ENCODE measurements at places on chromosomes 5 and 9. TPM values are rescaled to one million over a fixed set of nuclear protein-coding genes. Genes with fewer than 3 reads are reported as not detected.

LCNL1 gene
- total RNA-seq, result 86.3 TPM

DNA sequence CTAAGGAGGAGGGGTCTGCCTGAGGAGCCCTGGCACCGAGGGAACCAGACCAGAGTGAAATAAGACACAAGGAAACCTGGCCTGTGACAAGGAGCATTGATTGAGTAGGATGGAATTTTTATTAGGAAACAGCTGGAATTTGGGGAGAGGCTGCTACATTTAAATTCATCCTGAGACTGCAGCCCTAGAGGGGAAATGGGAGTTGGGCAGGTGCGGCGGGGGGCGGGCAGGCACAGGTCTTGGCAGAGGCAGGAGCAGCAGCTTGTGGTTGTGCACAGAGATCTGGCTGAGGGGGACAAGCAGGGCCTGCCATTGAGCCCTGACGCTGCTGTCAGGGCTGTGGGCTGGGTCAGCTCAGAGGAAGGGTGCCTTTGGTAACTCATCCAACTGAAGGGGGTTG lies 71.6 kb downstream of the PCDH1 start:
- no peak for DNase-seq
- H3K4me3 ChIP-seq, result no peak overlapping the region
- H3K27me3 ChIP-seq, result peaks cover 6% of the 10 kb centered on the region
- H3K4me1 ChIP-seq, result no peaks in the 10 kb centered on the region
- H3K27ac ChIP-seq, result no peak overlapping the region
- no peaks in the 10 kb centered on the region for H3K36me3 ChIP-seq

DNA sequence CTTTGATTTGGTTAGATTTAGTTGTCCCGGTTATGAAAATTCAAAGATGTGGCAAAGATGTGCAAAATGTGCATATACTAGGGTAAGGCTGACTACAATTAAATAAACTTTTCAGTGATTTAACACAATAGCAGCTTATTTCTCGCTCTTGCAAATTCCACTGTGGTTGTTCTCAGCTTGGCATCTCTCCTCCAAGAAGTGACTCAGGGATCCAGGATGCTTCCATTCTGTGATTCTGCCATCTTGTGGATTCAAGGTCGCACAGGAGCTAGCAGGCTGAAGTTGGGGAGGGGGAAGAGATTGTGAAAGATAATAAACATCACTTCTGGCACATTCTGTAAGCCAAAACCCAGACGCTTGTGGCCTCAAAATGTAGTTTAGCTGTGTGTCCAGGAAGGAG lies 60.1 kb upstream of the TGFBR1 start:
- H3K36me3 ChIP-seq, result no peaks in the 10 kb centered on the region
- no peaks in the 10 kb centered on the region for H3K27me3 ChIP-seq
- no peak overlapping the region for H3K27ac ChIP-seq
- no peak overlapping the region for H3K4me3 ChIP-seq

- no peaks in the 10 kb centered on the region for H3K36me3 ChIP-seq
- H3K4me3 ChIP-seq, result no peak overlapping the region
- no peak overlapping the region for H3K27ac ChIP-seq
- no peaks in the 10 kb centered on the region for H3K4me1 ChIP-seq
- no peaks in the 10 kb centered on the region for H3K27me3 ChIP-seq
Observed at GRCh38 chr9:21455320-21455719, 15.1 kb downstream of the IFNA1 start.

DIPK1B gene
- 5.4 TPM for total RNA-seq

TMC1 gene
- total RNA-seq, result 0.30 TPM

DNA sequence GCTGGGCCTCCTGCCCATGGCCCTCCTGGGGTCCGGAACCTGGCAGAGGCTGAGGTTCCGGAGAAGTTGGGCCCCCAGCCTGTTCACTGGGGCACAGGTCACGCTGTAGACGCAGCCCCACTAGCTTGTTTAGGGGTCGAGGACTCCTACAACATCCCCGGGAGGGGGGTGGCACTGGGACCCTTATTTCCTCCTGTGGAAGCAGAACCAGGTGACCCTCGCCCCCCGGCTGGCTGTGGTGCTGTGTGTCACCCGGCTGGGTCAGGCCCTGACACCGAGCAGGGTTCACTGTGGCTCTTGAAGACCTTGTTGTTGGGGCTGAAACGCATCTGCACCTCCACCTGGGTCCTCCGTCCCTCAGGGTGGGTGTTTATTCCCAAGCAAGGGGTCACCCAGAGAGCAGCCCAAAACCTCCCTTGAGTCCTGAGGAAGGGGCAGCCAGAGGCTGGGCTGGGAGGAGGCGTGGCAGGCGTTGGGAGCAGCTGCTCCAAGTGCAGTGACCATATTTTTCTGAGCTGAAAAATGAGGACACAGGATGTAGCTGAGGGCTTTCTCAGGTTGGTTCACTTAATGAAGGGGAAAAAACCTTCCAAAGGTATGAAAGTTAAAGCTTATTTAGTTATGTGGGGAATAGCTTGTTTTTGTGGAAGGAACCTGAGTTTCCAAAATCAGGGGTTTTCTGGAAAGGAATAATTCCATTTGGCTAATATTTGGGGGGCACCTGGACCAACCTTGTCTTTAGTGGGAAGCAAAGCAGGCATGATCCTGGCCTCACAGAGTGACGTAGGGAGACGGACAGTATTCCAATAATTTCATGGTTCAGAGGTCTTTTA lies 164.7 kb upstream of the IER5L start:
- H3K36me3 ChIP-seq, result no peaks in the 10 kb centered on the region
- H3K4me3 ChIP-seq, result no peak overlapping the region
- no peak for DNase-seq
- H3K27me3 ChIP-seq, result no peaks in the 10 kb centered on the region

GRCh38 chr5:175092691-175093090 lies 351.3 kb downstream of the DRD1 start:
- H3K4me1 ChIP-seq, result no peaks in the 10 kb centered on the region
- H3K4me3 ChIP-seq, result no peak overlapping the region
- no peaks in the 10 kb centered on the region for H3K36me3 ChIP-seq
- DNase-seq, result no peak
- no peak overlapping the region for H3K27ac ChIP-seq
- no peaks in the 10 kb centered on the region for H3K27me3 ChIP-seq

CAMK2A gene
- total RNA-seq, result 1.5 TPM

DNA sequence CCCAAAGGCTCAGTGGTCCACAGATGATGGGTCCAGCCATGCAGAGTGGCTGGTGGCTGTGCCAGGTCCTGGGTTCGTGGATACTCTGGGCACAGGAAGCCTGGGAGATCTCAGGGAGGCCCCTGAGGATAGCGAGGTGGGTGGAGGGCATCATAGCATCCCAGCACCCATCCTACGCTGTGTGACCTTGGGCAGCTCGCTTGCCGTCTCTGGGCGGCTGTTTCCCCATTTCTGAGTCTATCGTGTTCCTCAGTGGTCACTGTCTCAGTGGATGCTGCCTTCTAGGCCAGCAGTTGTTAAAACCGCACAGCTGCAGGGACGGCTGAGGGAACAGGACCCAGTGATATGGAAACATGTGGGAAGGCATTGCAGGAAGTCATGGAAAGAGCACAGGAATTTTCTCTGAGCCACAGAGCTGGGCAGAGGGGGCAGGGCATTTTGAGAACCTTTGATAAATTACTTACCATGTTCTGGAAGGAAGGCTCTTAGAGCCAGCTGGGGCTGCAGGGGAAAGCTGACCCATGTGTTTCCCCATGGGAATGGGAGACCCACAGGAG lies 86.4 kb upstream of the COL5A1 start:
- H3K27me3 ChIP-seq, result no peaks in the 10 kb centered on the region
- H3K4me1 ChIP-seq, result peaks cover 46% of the 10 kb centered on the region
- H3K4me3 ChIP-seq, result no peak overlapping the region
- H3K36me3 ChIP-seq, result no peaks in the 10 kb centered on the region

DNA sequence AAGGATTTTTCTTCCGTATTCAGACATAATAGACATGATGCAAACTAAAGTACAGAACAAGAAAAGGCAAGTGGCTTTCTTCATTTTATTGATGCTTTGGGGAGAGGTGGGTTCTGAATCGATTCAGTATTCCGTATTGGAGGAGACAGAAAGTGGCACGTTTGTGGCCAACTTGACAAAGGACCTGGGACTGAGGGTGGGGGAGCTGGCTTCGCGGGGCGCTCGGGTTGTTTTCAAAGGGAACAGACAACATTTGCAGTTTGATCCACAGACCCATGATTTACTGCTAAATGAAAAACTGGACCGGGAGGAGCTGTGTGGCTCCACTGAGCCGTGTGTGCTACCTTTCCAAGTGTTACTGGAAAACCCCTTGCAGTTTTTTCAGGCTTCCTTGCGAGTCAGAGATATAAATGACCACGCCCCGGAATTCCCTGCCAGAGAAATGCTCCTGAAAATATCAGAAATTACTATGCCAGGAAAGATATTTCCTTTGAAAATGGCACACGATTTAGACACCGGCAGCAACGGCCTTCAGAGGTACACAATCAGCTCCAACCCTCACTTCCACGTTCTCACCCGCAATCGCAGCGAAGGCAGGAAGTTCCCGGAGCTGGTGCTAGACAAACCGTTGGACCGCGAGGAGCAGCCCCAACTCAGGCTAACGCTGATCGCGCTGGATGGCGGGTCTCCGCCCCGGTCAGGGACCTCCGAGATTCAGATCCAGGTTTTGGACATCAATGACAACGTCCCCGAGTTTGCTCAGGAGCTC lies 551 bp downstream of the PCDHB6 start:
- DNase-seq, result no peak
- H3K4me1 ChIP-seq, result no peaks in the 10 kb centered on the region
- no peaks in the 10 kb centered on the region for H3K27me3 ChIP-seq
- H3K4me3 ChIP-seq, result no peak overlapping the region
- no peak overlapping the region for H3K27ac ChIP-seq
- H3K36me3 ChIP-seq, result no peaks in the 10 kb centered on the region

- no peaks in the 10 kb centered on the region for H3K4me1 ChIP-seq
- DNase-seq, result no peak
- no peak overlapping the region for H3K4me3 ChIP-seq
- no peak overlapping the region for H3K27ac ChIP-seq
Observed at GRCh38 chr9:109557481-109557880, 59.4 kb upstream of the PTPN3 start.

GABRP gene
- 0.21 TPM for total RNA-seq

OMD gene
- total RNA-seq, result 56.2 TPM

DNA sequence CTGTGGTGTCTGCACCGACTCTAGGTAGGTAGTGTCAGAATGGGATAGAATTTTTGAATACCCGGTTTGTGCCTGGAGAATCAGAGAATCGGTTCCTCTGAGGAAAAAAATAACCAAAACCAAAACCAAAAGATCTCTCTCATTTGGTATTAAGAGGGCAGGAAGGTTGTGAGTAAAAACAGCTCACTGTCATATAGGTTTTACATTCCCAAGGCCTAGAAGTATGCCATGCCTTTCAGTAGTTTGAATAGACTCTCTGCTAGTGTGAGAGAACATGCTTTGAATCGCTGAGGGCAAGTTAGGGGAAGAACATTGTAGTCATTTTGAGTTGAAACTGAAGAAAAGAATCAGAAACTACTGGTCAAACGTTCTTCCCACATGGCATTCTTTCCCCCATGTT lies 411.4 kb upstream of the CD180 start:
- no peaks in the 10 kb centered on the region for H3K27me3 ChIP-seq
- H3K36me3 ChIP-seq, result no peaks in the 10 kb centered on the region
- no peaks in the 10 kb centered on the region for H3K4me1 ChIP-seq
- no peak overlapping the region for H3K27ac ChIP-seq
- DNase-seq, result no peak

- no peak overlapping the region for H3K27ac ChIP-seq
- no peaks in the 10 kb centered on the region for H3K27me3 ChIP-seq
- H3K4me3 ChIP-seq, result no peak overlapping the region
- no peak for DNase-seq
Observed at GRCh38 chr9:8515748-8516147, 716.2 kb upstream of the DMAC1 start.

DNA sequence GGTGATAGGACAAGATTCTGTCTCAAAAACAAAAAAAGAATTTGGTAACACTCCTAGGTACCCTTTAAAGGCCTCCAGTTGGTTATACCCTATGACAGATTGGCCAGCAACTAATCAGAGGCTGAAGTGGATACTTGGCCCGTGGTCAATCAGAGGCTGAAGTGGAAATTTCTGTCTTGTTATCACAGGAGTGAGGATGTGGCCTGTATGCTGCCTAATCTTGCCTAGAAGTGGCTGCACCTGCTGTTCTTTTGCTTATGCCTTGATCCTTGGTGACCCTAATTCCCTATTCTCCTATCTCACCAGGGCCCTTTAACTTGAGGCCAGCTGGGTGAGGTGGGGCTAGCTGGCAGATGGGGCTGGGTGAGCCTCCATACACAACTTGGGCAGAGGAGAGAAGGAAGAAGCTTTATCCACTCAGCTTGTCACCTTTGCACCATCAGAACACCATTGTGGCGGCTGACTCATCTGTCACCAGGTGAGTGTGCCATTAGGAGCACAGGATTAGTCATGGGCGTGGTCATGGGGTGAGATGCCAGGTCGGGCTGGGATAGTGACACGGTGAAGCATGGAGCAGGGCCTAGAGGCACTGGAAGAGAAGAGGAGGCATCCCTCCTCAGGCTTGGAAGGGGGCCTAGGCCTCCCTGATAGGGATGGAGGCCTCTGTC lies 41.5 kb downstream of the SAR1B start:
- no peak overlapping the region for H3K4me3 ChIP-seq
- no peaks in the 10 kb centered on the region for H3K27me3 ChIP-seq
- no peak overlapping the region for H3K27ac ChIP-seq
- no peak for DNase-seq
- H3K4me1 ChIP-seq, result peaks cover 14% of the 10 kb centered on the region

LCN15 gene
- not detected for total RNA-seq

SPINK7 gene
- not detected for total RNA-seq

DNA sequence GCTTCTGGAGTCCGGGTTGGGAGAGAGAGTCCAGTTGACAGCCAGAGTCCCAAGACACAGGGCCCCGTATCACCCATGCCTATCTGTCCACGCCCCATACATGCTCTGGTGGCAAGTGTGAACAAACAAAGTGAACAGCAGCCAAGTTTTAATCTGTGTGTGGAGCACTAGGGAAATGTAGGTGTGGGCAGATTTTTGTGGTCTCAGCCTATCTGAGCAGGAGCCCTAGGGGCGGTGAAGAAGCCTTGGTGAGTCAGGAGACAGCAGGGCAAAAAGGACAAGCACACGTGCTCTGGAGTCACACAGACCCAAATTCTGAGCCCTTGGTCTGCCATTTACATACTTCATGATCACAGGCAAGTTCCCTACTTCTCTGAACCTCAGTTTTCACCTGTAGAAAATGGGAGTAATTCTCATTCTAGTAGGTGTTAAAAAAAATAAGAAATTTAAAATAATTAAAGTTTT lies 23.2 kb downstream of the EGR1 start:
- H3K4me3 ChIP-seq, result no peak overlapping the region
- H3K27ac ChIP-seq, result no peak overlapping the region
- no peaks in the 10 kb centered on the region for H3K36me3 ChIP-seq
- H3K4me1 ChIP-seq, result peaks cover 15% of the 10 kb centered on the region
- no peak for DNase-seq
- H3K27me3 ChIP-seq, result peaks cover 13% of the 10 kb centered on the region
